T-helper 17 cell (primary cell): ENCODE measurements at places on chromosomes 3 and 15.

- no peaks in the 10 kb centered on the region for H3K36me3 ChIP-seq
- H3K27ac ChIP-seq = no peak overlapping the region
- no peak overlapping the region for H3K4me3 ChIP-seq
- peaks cover 36% of the 10 kb centered on the region for H3K27me3 ChIP-seq
- no peak for DNase-seq
These were observed 400.4 kb upstream of the THBS1 start for GRCh38 chr15:39180483-39180933.

- no peaks in the 10 kb centered on the region for H3K27me3 ChIP-seq
- H3K4me3 ChIP-seq = peak overlapping the region; percentile 43
- no peak for DNase-seq
- peaks cover 2% of the 10 kb centered on the region for H3K36me3 ChIP-seq
- H3K4me1 ChIP-seq = peaks cover 29% of the 10 kb centered on the region
These were observed 9.6 kb upstream of the ATP13A3 start for GRCh38 chr3:194496217-194496919.

- H3K27me3 ChIP-seq = peaks cover 46% of the 10 kb centered on the region
- no peaks in the 10 kb centered on the region for H3K36me3 ChIP-seq
- no peak for DNase-seq
- no peak overlapping the region for H3K4me3 ChIP-seq
These were observed 13.4 kb downstream of the CFAP100 start for GRCh38 chr3:126408099-126408498.

DNA sequence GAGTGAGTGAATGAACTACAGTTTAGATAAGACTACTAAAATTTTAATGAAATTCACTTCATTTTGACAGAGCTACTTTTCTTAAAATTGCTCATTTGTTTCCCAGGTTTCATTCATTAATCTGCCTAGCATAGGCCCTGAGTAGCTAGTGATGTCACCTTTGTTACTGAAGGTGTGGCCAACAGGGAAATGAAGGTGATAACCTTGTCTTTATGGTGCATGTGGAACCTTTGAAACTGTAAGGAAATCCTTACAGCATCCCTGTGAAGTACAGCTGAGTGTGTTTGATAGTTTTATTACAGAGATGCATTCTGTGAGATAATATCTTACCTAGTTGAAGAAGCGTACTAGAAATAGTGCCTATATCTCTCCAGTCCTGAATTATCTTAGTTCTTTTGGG lies 112.9 kb downstream of the AKAP13 start:
- H3K27me3 ChIP-seq = no peaks in the 10 kb centered on the region
- peaks cover 76% of the 10 kb centered on the region for H3K4me1 ChIP-seq
- peaks cover 10% of the 10 kb centered on the region for H3K36me3 ChIP-seq
- no peak overlapping the region for H3K4me3 ChIP-seq

DNA sequence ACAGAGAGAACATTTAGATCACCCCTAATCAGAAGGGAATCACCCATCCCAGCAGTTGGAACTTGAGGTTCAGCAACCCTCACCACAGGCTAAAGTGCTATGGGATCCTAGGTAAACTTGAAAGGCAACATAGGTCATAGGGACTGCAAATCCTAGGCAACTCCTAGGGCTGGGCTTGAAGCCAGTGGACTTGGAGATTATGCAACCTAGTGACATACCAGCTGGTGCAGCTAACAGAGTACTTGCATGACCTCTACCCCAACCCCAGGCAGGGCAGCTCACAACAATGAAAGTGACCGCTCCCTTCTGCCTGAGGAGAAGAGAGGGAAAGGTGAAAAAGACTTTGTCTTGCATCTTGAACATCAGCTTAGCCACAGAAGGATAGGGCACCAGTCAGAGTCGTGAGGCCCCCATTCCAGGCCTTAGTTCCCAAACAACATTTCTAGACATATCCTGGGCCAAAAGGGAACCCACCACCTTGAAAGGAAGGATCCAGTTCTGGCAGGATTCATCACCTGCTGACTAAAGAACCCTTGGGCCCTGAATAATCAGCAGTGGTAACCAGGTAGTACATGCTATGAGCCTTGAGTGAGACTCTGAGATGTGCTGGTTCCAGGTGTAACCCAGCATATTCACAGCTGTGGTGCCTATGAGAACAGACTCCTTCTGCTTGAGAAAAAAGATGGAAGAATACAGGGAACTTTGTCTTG lies 37.6 kb upstream of the FBN1 start:
- no peaks in the 10 kb centered on the region for H3K27me3 ChIP-seq
- H3K36me3 ChIP-seq = no peaks in the 10 kb centered on the region
- no peak for DNase-seq
- no peak overlapping the region for H3K27ac ChIP-seq

GRCh38 chr15:89130201-89130600 lies 41.9 kb downstream of the ABHD2 start:
- DNase-seq = no peak
- peaks cover 9% of the 10 kb centered on the region for H3K36me3 ChIP-seq
- no peak overlapping the region for H3K4me3 ChIP-seq
- H3K4me1 ChIP-seq = peaks cover 24% of the 10 kb centered on the region

DNA sequence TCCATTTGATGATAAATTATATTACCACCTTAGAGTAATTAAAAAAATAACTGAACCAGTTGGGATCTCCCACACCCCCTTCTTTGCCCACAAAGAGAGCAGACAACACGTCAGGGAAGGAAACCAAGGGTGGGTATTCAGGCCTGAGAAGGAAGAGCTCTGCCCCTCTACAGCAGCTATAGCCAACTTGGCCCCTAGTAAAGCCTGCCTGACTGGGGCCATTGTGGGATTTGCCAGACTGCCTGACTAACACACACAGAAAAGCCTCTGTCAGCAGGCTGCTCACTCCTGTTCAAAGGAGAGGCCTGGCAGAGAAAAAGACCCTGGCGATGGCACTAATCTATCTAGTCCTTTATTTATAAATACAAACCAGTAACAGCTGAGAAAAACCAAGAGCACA lies 41.4 kb downstream of the ATP8B4 start:
- H3K36me3 ChIP-seq = no peaks in the 10 kb centered on the region
- peaks cover 18% of the 10 kb centered on the region for H3K27me3 ChIP-seq
- no peaks in the 10 kb centered on the region for H3K4me1 ChIP-seq

DNA sequence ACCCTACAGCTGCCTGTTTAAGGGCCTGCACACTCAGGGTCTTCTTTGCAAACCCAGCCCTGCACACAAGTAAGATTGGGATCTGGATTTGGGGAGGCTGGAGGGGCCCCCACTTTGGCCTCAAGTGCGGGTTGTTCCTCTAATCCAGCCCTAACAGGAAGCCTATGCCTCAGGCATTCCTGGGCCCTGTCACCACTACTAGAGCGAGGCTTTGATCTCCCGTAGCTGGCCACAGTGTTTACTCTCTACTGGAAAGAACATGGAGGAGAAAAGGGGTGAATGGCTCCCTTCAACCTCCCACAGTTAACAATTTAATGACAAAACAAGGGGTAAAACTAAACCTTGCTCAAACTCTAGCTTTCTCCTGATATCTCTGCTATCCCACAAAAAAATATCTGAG lies 48.4 kb downstream of the DZIP1L start:
- H3K36me3 ChIP-seq = no peaks in the 10 kb centered on the region
- DNase-seq = no peak
- no peak overlapping the region for H3K27ac ChIP-seq
- H3K4me1 ChIP-seq = no peaks in the 10 kb centered on the region

- peaks cover 2% of the 10 kb centered on the region for H3K36me3 ChIP-seq
- H3K27me3 ChIP-seq = peaks cover 20% of the 10 kb centered on the region
- H3K27ac ChIP-seq = no peak overlapping the region
- H3K4me1 ChIP-seq = no peaks in the 10 kb centered on the region
These were observed 72.6 kb upstream of the SLC6A6 start for GRCh38 chr3:14329842-14330241.

DNA sequence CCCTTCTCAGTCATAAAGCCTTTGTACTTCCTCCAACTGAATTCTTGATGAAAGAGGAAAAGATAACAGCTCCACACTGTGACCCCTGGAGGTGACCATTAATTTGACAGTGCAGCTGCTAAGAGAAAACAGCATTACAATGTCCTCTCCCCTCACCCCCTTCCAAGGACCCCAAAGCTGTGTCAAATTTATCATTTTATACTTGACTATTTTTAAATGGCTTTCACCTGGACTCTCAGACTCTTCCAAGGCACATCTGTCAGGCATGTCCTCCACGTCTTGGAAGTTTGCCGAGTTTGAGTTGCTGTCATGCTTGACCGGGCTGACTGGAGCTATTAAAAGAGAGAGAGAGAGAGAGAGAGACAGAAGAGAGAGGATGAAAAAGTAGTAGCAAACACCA lies 236.5 kb downstream of the WDR72 start:
- no peaks in the 10 kb centered on the region for H3K36me3 ChIP-seq
- H3K27me3 ChIP-seq = no peaks in the 10 kb centered on the region
- H3K4me3 ChIP-seq = no peak overlapping the region
- DNase-seq = no peak
- no peaks in the 10 kb centered on the region for H3K4me1 ChIP-seq

GRCh38 chr3:111668888-111669488 lies 73.8 kb upstream of the ZBED2 start:
- H3K4me1 ChIP-seq = peaks cover 43% of the 10 kb centered on the region
- no peak for DNase-seq
- no peaks in the 10 kb centered on the region for H3K36me3 ChIP-seq
- peak overlapping the region; percentile 43 for H3K4me3 ChIP-seq
- peak overlapping the region; percentile 56 for H3K27ac ChIP-seq
- no peaks in the 10 kb centered on the region for H3K27me3 ChIP-seq

DNA sequence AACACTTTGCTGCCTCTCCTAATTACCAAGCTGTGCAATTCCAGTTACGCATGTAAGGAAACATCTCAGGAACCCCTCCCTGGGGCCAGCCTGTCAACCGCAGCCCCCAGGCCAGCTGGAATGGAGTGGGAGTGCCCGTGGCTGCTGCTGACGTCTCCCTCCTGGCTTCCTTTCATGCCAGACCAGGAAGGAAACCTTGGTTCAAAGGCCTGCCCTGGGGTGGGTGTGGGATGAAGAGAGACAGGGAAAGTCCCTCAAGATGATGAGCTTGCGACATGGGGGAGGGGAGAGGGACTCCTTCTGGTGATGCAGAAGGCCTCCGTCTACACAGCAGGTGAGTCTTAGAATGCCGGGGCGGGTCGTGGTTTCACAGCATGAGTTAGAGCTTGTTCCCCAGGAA lies 11.4 kb upstream of the CYP11A1 start:
- no peak overlapping the region for H3K4me3 ChIP-seq
- H3K27ac ChIP-seq = no peak overlapping the region
- peaks cover 13% of the 10 kb centered on the region for H3K4me1 ChIP-seq
- H3K27me3 ChIP-seq = no peaks in the 10 kb centered on the region

GRCh38 chr3:5017925-5018531 lies 38.8 kb downstream of the BHLHE40 start:
- no peak overlapping the region for H3K4me3 ChIP-seq
- H3K36me3 ChIP-seq = no peaks in the 10 kb centered on the region
- H3K27ac ChIP-seq = peak overlapping the region; percentile 98
- no peak for DNase-seq
- H3K27me3 ChIP-seq = no peaks in the 10 kb centered on the region

- no peak overlapping the region for H3K4me3 ChIP-seq
- no peaks in the 10 kb centered on the region for H3K27me3 ChIP-seq
- peaks cover 2% of the 10 kb centered on the region for H3K36me3 ChIP-seq
- H3K27ac ChIP-seq = no peak overlapping the region
- H3K4me1 ChIP-seq = peaks cover 12% of the 10 kb centered on the region
These were observed 134.3 kb downstream of the TIGIT start for GRCh38 chr3:114428044-114428595.

GRCh38 chr3:68056556-68056955 lies 402.1 kb upstream of the SUCLG2 start:
- peaks cover 5% of the 10 kb centered on the region for H3K36me3 ChIP-seq
- peak overlapping the region; percentile 81 for H3K27ac ChIP-seq
- peaks cover 28% of the 10 kb centered on the region for H3K4me1 ChIP-seq
- no peaks in the 10 kb centered on the region for H3K27me3 ChIP-seq

GRCh38 chr15:71708741-71709140 lies 101.6 kb upstream of the NR2E3 start:
- peaks cover 9% of the 10 kb centered on the region for H3K36me3 ChIP-seq
- H3K4me1 ChIP-seq = peaks cover 4% of the 10 kb centered on the region
- no peak for DNase-seq
- H3K4me3 ChIP-seq = no peak overlapping the region
- no peak overlapping the region for H3K27ac ChIP-seq

DNA sequence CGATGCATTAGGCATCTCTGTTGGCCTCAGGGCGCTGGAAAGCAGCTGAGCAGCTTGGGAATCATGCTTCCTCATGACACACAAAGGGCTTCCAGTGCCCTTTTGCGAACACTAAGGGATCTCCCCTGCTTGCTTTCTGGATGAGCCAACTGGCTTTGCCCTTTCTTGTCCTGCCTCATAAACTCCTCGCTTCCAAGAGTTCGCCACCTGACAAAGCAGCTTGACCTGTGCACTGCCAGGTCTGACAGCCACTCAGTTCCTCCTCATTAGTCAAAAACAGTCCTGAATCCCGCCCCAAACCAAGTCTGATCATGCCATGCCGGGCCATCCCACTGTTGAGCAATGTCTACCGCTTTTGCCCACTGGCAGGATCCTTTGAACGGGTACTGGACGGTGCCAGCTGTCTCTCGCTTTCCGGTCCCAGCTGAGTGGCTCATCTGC lies 265.4 kb upstream of the LYSMD4 start:
- no peak for DNase-seq
- H3K36me3 ChIP-seq = no peaks in the 10 kb centered on the region
- H3K4me3 ChIP-seq = no peak overlapping the region
- H3K27ac ChIP-seq = no peak overlapping the region

GRCh38 chr3:188578576-188579363 lies 424.8 kb downstream of the LPP start:
- no peak overlapping the region for H3K4me3 ChIP-seq
- no peaks in the 10 kb centered on the region for H3K36me3 ChIP-seq
- H3K4me1 ChIP-seq = peaks cover 12% of the 10 kb centered on the region
- DNase-seq = no peak
- H3K27ac ChIP-seq = peak overlapping the region; percentile 24
- no peaks in the 10 kb centered on the region for H3K27me3 ChIP-seq

DNA sequence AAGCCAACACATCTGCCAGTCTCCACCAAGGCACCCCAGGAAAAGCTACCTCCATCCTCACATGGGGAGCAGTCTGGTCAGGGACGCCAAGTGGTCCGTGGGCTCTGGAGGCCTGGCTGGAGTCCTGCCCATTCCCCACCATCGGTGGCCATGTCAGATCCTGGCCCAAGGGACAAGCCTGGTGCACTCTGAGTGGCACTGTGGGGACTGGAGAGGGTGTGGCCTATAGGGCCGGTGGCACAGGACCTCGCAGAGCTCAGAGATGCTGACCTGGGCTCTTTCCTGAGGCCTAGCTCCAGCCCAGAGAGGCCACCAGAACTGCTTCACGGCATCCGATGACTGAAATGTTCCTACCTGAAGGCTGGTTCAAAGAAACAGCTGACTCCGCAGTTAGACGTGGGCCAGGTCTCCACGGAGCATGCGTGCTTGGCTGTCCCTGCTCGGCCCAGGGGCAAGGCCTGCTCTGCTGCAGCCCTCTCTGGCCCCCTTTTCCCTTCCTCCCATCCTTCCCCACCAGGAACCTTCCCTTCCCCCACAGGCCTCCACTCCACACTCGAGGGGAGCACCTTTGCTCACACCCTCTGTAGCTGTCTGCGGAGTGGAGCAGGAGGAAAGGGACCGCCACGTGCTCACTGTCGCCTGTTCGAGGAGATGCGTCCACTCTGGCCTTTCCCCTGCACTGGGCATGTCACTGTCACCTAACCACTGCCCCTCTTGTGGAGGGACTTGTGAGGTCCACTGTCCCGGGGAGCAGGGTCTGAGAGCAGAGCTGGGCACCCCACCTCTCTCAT lies 119.3 kb downstream of the CHSY1 start:
- H3K27me3 ChIP-seq = no peaks in the 10 kb centered on the region
- DNase-seq = no peak
- H3K27ac ChIP-seq = no peak overlapping the region
- H3K36me3 ChIP-seq = no peaks in the 10 kb centered on the region
- peaks cover 28% of the 10 kb centered on the region for H3K4me1 ChIP-seq
- no peak overlapping the region for H3K4me3 ChIP-seq

- H3K4me1 ChIP-seq = no peaks in the 10 kb centered on the region
- H3K36me3 ChIP-seq = no peaks in the 10 kb centered on the region
- no peak overlapping the region for H3K27ac ChIP-seq
- H3K4me3 ChIP-seq = no peak overlapping the region
These were observed 447.4 kb downstream of the GABRB3 start for GRCh38 chr15:26325495-26325894.
